ENCODE measurements at places on chromosomes 4 and X.

DNA sequence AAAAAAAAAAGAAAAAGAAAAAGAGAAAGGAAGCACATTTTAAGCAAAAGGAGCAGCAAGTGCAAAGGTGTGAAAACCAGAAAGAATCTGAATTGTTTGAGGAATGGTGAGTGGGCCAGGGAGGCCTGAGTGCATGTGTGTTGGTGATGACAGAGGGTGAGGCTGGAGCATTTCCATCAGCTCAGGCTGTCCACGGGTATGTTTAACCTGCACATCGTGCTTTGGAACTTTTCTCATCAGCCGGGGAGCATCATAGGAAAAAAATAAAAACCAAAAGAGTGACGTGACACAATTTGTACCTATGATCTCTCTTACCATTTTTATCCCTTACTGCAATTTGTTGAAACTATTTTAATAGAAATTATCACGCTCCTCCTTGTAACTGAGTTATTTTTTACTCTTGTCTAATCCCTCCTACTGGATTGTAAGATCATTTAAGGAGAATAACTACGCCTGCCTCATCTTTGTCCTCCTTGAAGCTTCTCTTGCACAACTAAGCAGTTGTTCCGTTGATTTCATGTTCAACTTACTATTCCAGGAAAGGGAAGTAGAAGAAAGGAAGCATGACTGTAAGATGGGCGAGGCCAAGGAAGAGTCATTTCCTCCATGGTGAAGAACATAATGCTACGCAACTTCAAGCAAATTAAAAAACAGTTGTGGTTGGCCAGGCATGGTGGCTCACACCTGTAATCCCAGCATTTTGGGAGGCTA, 7.0 kb downstream of the PALLD start:
- H3K27me3 ChIP-seq = no peaks in the 10 kb centered on the region
- H3K4me1 ChIP-seq = no peaks in the 10 kb centered on the region
- peak overlapping the region; percentile 34 for H3K27ac ChIP-seq
- no peak for DNase-seq

GRCh38 chrX:2311501-2311900, 189.3 kb downstream of the DHRSX start:
- H3K4me1 ChIP-seq = no peaks in the 10 kb centered on the region
- DNase-seq = no peak
- H3K36me3 ChIP-seq = no peaks in the 10 kb centered on the region
- H3K27ac ChIP-seq = no peak overlapping the region

DNA sequence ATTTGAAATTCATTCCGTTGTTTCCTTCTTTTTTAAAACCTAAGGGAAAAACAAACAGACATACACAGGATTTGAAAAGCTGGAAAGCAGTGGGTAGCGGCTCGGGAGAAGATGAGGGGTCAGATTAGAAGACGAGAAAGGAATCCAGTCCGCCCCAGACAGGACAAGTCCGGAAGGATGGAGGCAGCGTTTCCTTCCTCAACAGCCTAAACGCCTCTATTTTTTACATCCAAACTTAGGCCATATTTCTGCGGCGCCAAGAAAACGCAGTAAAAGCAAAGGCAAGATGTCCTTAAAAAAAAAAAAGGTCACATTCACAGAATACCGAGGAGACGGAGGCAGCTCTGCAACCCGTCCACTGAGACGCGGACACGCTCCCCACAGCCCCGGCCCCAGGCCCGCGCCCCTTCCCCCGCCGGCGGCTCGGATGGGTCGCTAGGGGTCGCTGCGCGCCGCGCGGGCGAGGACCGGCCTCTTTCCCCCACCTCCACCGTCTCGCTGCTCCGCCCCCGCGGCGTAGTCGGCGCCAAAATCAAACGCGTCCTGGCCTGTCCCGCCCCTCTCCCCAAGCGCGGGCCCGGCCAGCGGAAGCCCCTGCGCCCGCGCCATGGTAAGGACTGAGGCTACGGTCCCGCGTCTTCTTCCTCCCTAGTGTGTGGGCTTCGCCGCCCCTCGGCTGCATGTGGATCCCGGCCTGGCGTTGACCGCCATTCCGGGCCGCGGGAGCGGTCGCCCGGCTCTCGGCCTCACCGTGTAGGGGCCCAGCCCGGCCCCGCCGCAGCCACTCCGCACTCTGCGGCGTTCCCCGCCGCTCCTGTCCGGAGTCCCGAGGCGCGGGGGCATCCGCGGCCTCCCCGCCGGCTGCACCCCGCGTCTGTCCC, at the start of gene MND1:
TSS of gene MND1 (plus strand) at position 558 of the 881 bp plus-strand sequence. CDS start at position 608, 50 bp downstream.
- H3K4me1 ChIP-seq = peaks cover 28% of the 10 kb centered on the region
- no peaks in the 10 kb centered on the region for H3K36me3 ChIP-seq
- peak; percentile 91 for DNase-seq
- no peak within 1 kb of the TSS for H3K27ac ChIP-seq
- H3K27me3 ChIP-seq = no peaks in the 10 kb centered on the region
- peak within 1 kb of the TSS; percentile 84 for H3K4me3 ChIP-seq

GRCh38 chr4:100632163-100632562, 114.3 kb upstream of the EMCN start:
- no peaks in the 10 kb centered on the region for H3K27me3 ChIP-seq
- no peaks in the 10 kb centered on the region for H3K36me3 ChIP-seq
- H3K27ac ChIP-seq = no peak overlapping the region
- no peak for DNase-seq
- no peak overlapping the region for H3K4me3 ChIP-seq
- no peaks in the 10 kb centered on the region for H3K4me1 ChIP-seq

DNA sequence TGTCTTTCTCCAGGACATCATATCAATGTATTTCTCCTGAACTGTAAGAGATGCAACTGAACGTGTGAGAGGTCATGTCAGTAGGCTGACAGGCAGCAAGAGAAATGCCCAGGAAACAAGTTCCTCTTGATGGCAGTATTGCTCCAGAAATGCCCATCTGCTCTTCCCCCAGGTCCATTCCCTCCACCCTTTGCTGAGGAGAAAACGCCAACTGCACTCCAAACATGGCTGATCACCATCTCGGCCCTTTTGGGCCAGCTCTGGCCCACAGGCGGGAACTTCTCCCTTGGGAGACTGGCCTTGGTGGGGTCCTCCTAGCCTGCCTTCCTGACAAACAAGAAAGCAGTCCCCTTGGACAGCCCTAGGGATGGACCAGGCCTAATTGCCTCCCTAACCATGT, 276.5 kb upstream of the AGTR2 start:
- H3K36me3 ChIP-seq = no peaks in the 10 kb centered on the region
- H3K4me3 ChIP-seq = no peak overlapping the region
- no peak overlapping the region for H3K27ac ChIP-seq
- no peaks in the 10 kb centered on the region for H3K4me1 ChIP-seq
- DNase-seq = peak; percentile 39
- H3K27me3 ChIP-seq = no peaks in the 10 kb centered on the region

Data from left lung (tissue), 14 donors.